ENCODE measurements at places on chromosomes 7 and 10.
A peak's percentile ranks its signal among the peaks of the same experiment; 100 is the strongest.

GRCh38 chr7:93232673-93233018 lies 480 bp downstream of the VPS50 start:
- DNase-seq = no peak

GRCh38 chr7:460374-461116 lies 59.1 kb downstream of the PDGFA start:
- DNase-seq = no peak

DNA sequence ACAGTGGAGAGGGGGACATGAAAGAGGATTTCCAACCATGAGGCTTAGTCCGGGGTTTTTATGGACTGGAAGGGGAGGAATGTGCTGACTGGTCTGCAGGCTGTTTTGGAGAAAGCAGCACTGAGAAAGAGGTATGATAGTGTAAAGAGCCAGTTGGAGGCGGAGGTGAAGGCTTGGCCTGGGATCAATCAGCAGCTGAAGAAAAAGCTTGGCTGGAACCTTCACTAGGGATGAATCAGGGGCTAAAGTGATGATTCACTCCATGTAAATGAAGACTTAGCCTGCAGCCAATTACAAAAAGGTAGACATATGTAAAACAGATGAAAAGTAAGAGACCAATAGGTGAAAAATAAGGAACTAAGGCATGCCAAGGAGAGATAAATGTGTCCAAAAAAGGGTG lies 1382.6 kb downstream of the GATA3 start:
- peak; percentile 1 for DNase-seq

DNA sequence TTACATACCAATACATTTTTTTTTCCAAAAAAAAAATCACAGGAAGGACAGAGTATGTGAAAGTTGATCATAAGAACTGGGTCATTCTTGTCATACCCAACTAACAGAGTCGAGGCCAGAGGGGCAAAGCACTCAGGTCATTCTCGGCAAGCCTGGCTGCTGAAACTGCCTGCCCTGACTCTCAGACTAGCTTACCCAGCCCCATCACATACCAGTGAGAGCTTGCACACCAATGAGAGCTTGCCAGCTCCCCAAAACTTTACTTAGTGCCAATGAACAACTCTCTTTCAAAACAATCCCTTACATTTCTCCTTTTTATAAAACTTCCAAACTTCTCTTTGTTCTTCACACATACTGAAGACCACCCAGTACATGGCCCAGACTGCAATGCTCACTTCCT lies 48.9 kb downstream of the VOPP1 start:
- no peak for DNase-seq

DNA sequence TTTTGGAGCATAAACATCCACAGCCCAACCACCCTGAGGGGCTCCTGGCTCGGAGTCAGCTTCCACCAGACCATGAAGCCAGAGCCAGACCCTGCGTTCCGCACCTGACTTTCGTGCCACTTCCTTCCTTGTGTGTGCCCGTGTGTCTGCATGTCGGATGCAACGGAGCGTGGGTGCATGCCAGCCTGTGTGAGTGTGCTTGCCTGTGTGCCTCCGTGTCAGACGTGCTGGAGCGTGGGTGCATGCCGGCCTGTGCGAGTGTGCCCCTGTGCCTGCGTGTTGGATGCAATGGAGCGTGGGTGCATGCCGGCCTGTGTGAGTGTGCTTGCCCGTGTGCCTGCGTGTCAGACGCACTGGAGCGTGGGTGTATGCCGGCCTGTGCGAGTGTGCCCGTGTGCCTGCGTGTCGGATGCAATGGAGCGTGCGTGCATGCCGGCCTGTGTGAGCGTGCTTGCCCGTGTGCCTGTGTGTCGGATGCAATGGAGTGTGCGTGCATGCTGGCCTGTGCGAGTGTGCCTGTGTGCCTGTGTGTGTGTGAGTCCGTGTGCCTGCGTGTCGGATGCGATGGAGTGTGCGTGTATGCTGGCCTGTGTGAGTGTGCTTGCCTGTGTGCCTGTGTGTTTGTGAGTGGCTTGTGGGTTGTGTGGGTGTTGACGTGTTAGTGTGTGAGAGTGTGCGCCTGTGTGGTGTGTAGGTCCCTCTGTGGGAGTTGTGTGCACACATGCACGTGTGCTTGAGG lies 28.1 kb upstream of the KNDC1 start:
- no peak for DNase-seq

DNA sequence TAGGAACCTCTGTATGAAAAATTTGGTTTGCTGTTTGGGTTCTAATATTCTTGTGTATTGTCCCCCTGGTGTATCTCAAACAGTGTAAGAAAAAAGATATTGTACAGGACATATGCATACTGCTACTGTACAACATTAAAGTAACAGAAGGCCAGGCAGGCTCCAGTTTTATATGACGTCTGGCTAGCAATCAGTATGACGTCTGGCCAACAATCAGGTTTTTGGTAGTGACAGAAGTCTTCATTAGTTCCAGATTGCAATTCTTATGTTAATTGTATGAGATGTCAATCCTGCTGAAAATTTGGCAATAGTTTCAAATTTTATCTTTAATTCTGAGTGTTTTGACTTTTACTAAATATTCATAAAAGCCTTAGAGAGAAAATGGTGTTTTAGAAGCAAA lies 67.9 kb upstream of the KCND2 start:
- no peak for DNase-seq

DNA sequence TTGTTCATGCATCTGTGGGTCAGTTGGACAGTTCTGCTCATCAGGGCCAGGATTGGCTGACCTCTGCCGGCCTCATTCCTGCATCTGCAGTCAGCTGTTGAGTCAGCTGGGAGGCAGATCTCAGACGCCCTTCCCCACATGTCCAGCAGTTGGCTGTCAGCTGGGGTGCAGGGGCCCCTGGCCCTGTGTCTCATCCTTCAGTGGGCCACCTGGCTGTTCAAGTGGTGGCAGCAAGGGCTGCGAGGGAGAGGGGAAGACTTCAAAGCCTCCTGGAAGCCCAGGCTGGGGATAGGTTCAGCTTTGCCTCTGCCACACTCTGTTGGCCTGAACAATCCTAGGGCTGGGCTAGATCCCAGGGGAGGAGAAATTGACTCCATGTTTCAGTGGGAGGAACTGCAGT lies 33.2 kb downstream of the TACR2 start:
- DNase-seq = peak; percentile 39

DNA sequence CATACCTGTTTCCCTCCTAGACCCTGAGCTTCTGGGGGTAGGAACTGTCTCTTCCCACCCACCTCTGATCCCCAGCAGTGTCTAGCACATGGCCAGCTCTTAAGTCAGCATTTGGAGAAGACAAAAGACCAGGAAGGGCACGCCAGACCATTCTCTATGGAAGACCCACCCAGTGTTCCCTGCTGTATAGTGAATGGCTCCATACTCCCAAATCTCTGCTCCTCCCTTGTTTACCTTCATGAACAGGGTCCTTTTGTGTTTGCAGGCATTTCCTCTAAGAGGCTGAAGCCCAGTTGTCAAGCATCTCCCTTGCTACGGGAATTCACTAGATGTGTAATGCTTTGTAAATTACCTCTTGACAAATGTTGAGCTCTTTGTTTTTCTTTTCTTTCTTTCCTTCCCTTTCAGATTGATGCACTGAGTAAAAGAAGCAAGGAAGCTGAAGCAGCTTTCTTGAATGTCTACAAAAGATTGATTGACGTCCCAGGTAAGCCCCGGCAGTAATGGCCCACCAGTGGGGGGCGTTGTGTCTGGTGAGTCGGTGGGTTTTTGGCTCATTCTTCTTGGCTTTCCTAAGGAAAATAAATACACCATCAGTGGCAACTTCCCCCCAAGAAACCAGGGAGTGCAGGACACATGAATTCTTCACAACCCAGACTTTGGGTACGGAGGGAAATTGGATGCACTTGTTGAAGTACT lies 216.6 kb upstream of the SH2B2 start:
- DNase-seq = no peak

GRCh38 chr7:29620556-29620930 lies 56.9 kb downstream of the PRR15 start:
- no peak for DNase-seq

GRCh38 chr10:103466734-103467133 lies 8.0 kb upstream of the CALHM1 start:
- DNase-seq = no peak

DNA sequence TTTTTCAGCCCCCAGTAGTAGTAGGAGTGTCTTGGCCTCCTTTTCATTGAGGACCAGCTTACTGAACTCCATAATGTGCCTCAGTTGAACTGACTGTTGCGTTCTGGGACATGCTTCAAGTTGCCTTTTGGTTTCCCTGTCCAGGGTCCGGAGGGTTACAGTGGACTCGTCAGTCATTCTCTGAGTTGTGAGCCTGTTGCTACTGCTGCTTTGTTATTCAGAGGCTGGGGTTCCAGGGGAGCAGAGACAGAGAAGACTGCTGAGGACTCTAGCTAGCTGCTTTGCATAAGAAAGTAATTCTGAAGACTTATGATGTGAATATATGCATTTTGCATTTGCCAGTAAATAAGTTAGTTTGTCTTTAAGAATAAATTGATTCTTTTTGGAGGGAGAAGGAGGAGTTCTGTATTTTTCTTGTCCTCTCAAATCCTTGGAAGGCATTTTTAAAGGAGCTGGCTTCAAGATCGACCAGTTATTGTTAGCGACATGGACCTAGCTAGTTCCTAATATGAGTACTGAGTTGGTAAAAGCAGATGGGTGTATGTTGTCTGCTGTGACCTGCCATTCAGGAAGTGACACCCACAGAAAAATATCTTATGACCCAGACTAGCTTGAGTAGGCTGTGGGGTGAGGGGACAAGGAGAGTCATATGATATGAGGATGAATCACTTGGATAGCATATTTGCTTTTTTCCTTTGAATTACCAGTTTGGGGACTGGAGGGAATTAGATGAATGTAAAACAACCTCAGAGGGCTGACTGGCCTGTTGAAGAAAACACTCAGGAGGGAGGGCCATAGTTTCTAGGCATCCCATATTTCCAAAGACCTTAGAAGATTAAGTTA lies 8.3 kb downstream of the PI4K2A start:
- peak; percentile 82 for DNase-seq

GRCh38 chr10:79927111-79927828 lies 21.6 kb downstream of the SFTPD start:
- no peak for DNase-seq

DNA sequence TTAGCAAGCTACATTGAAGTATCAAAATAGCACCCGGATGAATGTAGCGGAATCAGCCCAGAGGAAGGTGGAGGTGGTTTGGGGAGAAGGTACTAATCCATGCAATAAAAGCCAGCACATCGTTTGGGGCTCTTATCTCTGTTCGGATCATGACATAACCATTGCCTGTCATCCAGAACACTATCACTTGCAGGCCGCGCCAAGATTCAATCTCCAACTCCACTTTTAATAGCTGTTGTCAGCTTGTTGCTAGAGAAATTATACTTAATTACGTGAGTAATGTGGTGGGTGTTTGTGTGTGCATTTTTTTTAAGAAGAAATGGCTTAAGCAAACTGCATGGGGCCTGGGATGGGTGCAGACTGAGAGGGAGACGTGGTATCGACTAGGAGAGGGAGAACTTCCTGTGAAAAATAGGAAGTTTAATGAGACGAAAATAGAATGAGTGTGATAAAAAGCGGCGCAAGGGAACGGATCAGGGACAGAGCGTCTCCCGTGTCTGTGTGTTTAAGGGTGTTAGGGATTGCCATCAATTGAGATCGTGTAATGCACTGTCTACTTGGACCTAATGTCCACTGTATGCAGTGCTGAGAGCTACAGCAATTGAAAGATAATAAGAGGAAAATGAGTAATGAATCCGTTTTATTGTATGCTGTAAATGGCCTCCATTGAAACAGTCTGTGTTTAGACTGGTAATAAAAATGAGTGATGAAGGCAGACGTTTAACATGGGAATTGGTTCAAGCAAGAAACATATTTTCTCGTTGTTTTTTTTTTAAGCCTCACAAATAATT lies 27.6 kb upstream of the SFMBT2 start:
- no peak for DNase-seq

- DNase-seq = no peak
Measured at GRCh38 chr10:54585572-54585971, 215.5 kb downstream of the PCDH15 start.

Data from skeletal muscle cell (primary cell).